ENCODE measurements at places on chromosomes 12 and 14.

GRCh38 chr14:100237735-100238418 lies 1.1 kb upstream of the YY1 start:
- DNase-seq = peak; percentile 10

GRCh38 chr12:111196532-111196931 lies 172.4 kb downstream of the PHETA1 start:
- DNase-seq = no peak

DNA sequence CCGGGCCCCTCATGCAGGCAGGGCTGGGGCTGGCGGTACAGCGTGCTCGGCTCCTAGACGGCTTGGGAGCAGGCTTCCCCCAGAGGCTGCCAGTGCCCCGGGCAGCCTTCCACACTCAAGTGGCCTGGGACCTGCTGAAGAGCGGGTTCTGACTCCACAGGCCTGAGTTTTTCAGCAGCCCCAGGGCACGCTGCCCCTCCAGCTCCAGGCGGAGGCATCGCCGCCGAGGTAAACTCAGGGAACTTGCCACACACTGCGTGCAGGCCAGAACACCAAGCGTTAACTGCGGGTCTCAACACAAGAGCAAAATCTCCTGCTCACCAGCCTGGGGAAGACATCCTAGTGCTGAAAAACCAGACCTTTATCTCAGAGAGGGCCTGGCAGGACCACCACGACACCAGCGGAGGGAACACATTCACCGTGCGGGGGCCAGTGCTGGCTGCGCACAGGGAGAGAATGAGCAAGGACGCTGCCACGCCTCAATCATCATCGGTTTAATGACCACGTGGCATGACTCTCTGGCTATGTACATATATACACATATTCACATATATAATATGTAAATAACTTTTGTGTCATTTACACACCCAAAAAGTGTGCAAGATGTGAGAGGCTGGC lies 21.3 kb downstream of the PSMC1 start:
- DNase-seq = no peak

- DNase-seq = no peak
These were observed 71.9 kb downstream of the TUNAR start for GRCh38 chr14:95948558-95948981.

DNA sequence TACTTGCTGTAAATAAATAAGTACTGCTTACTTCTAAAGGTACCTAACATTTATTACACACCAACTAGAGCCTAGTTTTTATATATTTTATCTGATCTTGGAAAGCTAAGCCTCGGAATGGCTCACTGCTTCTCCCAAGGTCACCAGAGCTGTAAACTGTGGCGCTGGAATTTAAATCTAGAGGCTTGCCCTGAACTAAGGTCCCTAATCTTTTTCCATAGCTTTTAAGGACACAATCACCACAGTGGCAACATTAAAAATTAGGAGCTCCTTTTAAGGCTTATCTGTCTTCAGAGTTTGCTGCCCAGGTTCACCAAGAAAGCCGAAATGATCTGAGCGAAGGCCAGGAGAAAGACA lies 670 bp downstream of the CCNB1IP1 start:
- DNase-seq = no peak

DNA sequence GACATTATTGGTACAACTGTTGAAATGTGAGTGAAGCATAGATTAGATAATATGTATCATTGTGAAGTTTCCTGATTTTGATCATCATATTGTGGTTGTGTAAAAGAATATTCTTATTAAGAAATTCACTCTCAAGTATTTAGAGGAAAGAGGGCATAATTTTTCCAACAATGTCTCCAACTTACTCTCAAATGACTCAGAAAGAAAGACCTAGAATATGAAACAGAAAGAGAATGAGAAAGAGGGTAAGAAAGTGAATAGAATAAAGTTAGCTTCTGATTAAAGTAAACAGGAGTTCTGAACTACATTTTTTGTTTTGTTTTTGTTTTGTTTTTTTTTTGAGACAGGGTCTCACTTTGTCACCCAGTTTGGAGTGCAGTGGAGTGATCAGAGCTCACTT lies 123.0 kb downstream of the CPNE8 start:
- no peak for DNase-seq

GRCh38 chr12:99053616-99054362 lies 408.7 kb downstream of the APAF1 start:
- DNase-seq = no peak

GRCh38 chr12:12723149-12723680 lies 6.0 kb downstream of the CDKN1B start:
- no peak for DNase-seq

GRCh38 chr14:90491221-90491885 lies 94.5 kb downstream of the CALM1 start:
- DNase-seq = no peak

- DNase-seq = no peak
These were observed 12.8 kb downstream of the PGF start for GRCh38 chr14:74942608-74943007.

- DNase-seq = no peak
These were observed 71.6 kb downstream of the TMEM132C start for GRCh38 chr12:128338386-128339125.

DNA sequence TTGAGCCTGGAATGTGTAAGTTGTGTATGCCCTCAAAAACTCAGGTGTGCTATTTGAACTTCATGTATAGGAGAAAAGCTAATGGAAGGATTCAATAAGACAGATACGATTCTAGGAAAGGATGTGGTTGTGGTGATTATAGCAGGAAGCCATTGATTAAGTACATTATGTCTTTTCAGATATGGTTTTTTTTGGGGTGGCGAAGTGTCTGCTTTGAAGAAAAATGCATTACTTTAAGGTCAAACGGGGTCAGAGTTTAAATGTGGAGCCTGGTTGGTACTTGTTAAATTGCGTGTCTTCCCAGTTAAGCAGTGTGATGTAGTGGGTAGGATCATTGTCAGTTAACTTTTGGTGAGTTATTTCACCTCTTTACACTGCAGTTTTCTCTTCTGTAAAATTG lies 13.0 kb upstream of the NUP107 start:
- no peak for DNase-seq

- peak; percentile 73 for DNase-seq
These were observed 96.4 kb downstream of the SCARB1 start for GRCh38 chr12:124767066-124767821.

- no peak for DNase-seq
These were observed 13.5 kb downstream of the SCNN1A start for GRCh38 chr12:6361834-6362233.

DNA sequence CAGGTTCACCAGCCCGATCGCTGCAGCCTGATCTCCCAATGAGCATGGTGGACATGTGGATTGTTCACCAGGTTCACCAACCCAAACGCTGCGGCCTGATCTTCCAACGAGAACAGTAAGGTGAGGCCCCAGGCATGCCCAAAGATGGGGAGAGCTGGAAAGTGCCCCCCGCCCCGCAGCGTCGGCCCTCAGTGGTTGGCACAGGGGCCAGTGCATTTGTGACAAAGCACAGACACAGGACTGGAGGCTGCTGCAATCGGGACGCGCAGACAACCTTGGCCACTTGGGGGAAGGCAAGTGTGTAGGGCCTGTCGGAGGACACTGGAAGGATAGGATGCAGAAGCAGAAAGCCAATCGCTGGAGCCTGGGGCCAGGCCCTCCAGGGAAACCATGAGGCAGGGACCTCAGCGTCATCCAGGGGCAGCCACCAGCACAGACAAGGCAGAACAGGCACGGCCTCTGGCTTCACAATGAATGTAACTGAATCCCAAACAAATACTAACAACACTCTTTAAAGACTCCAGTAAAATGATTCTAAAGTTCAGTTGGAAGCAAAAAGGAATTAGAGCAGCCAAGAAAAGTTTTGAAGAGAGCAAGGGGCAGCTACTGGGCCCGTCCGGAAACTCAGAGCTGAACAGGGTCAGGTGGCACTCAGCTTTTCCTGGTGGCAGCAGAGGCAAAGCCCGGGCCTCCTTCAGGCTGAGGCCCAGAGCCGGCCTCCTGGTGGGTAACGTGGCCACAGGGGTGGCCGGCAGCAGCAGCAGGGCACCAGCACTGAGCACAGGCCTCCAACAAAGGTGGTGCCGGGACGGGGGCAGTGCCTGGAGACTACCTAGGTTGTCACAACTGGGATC lies 13.3 kb downstream of the BRF1 start:
- no peak for DNase-seq

GRCh38 chr14:72638021-72638420 lies 255.9 kb downstream of the DPF3 start:
- DNase-seq = no peak

All from activated T-helper 1 cell treated with Interleukin-2 at 50 U/mL for 16 hours (primary cell).